ENCODE measurements at places on chromosomes 5 and 9.

- no peak for DNase-seq
Measured at GRCh38 chr9:14033067-14033466, 280.9 kb downstream of the NFIB start.

GRCh38 chr5:63743096-63743798, 219.0 kb downstream of the HTR1A start:
- no peak for DNase-seq

- no peak for DNase-seq
Measured at GRCh38 chr9:136517950-136518349, 27.9 kb downstream of the NOTCH1 start.

- DNase-seq, result no peak
Measured at GRCh38 chr9:5799314-5799713, 33.6 kb downstream of the ERMP1 start.

DNA sequence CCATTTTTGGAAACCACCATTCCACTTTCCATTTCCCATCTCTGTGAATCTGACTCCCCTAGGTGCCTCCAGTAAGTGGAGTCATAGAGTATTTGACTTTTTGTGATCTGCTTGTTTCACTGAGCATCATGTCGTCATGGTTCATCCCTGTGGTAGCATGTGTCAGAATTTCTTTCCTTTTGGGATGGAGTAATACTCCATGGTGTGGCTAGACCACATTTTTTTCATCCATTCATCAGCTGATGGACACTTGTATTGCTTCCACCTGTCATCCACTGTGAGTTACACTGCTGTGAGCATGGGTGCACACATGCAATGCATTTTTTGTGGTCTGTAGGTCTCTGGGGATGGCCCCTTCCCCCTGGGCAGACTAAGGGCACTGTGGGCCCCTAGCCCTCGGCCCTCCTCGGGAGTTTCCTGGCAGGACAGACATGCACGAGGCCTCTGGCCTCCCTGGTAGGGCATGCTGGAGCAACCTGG, 115.9 kb downstream of the GADD45G start:
- DNase-seq, result no peak

DNA sequence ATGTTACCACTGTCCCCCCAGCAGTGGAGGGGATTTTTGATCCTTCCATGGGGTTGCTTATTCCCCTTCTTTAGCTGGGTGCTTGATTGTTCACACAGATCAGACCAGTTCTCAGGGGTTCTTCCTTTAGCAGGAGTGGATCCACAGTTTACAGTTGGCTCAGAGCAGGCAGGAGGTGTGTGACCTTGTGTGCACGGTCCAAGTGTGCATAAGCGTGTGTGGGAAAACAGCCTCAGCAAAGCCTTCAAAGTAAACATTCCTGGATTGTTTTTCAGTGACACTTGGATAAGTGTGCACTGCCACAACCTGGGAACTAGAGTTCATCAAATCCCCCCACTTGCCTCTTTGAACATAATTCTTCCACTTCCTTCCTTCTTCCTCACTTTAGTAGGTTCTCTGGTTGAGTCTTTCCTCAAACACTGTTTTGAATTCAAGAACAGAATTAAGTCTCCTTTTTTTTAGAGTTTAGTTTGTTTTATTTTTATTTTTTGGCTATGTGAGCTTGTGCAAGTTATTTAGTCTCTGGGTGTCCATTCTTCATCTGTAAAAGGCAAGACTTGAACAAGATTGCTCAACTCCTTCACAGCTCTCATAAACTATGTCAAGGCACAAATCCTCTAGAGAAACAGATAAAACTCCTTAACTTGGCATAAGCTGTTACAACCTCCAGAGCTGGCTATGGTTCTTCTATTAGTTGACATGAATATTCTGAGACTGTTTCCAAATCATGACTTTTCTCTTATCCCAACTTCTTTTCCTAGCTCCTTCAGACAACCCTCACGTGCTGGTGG, 78.0 kb downstream of the OSMR start:
- no peak for DNase-seq

DNA sequence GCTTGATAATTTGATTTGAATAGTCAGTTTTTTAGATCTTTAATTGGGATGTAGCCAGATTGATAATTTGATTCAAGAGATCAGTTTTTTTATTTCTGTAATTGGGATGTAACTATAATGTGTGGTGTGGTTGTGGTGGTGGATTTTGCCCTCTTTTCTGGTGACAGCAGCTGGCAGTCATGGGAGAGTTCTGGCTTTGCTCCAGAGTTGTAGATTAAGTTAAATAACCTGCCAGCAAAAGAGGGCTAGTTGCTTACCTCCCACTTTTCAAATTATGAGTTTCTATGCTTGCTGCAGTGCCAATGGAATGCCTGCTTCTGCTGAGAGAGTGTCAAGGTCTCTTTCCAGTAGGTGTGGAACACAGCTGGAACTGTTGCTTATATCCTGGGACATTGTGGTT, 315.1 kb downstream of the CCDC171 start:
- no peak for DNase-seq

- DNase-seq, result no peak
Measured at GRCh38 chr5:579211-579610, 32.9 kb upstream of the CEP72 start.

DNA sequence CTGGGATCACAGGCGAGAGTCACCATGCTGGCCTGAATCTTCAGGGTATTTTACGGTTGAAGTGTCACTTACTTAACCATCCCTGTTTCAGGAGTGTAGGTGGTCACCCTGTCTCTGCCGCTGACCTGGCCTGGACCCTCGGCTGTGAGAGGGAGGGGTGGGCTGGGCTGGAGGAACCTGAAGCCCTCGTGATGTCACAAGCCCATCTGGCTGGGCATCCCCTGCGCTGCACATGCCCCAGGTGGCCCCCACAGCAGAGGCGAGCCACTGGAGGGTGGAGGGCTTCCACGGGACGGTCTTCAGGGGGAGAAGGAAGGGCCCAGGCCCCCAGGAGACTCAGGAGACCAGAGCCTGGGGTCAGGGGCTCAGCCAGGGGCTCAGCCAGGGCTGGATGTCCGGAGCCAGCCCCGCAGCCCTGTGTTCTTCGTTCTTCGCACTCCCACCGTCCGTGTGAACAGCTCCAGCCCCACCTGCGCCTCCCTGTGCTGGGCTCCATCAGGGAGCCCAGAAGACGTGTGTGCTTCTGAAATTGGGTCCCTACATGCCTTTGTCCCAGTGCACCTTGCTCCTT, 7.6 kb upstream of the AHRR start:
- no peak for DNase-seq

- DNase-seq, result no peak
Measured at GRCh38 chr5:37844009-37844408, 4.2 kb upstream of the GDNF start.

GRCh38 chr5:113574417-113574816, 60.9 kb downstream of the YTHDC2 start:
- no peak for DNase-seq

GRCh38 chr9:20394969-20395368, 227.3 kb downstream of the MLLT3 start:
- DNase-seq, result no peak

DNA sequence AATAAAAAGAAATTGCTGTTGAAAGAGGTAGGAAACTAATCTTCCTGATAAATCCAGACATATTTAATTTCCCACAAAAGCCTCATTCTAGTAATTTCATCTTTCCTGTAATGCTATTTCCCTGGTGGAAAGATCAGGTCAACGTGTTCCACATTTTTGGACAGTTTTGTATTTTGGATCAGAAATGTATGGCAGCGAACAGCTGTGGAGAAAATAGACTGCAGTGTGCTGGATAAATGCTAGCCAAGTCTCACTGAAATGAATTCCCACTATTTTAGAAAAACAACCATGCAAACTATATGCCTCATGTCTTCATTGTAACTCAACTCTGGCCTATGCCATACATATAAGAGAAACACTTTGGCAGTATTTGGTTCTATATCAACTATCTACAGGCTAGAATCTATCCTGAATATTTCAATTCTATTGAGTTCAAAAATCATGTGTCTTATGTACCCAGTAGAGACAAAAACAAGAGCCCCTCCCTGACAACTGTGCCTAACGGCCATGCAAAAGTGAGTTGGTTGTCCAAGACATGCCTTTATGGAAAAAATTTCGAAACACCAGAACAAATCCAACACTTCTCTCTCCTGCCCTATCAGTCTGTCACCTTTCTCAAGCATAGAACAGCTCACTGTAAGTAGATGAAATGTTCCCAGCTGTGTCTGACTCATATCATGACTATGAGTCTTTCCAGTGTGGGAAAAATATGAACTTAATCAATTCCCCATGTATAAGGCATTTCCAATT, 191.3 kb upstream of the NREP start:
- no peak for DNase-seq

GRCh38 chr5:24475101-24475500, 169.7 kb downstream of the CDH10 start:
- no peak for DNase-seq

GRCh38 chr5:114363837-114364236, 2.0 kb downstream of the KCNN2 start:
- no peak for DNase-seq

GRCh38 chr5:151040211-151040747, 19.9 kb downstream of the GPX3 start:
- no peak for DNase-seq

- no peak for DNase-seq
Measured at GRCh38 chr9:134943836-134944235, 26.1 kb upstream of the FCN1 start.

- DNase-seq, result no peak
Measured at GRCh38 chr9:6096821-6097220, 81.4 kb upstream of the RANBP6 start.

DNA sequence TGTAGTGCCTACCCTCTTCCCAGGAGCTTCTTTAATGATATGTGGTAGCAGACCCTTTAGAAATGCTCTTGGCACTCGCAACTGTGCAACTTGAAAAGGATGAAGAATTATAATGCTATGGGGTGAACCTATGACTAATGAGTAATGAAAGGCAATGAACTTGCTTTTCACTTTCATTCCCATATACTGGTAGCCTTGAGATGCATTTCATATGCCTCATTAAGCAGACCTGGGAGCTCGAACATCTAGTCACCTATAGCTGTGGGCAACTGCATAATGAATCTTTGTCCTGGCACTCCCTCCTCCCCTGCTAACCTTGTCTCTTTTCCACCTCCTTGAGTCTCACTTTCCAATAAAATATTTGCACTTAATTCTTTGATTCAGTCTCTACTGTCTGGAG, 605.9 kb upstream of the DAB2 start:
- DNase-seq, result no peak

GRCh38 chr5:172896465-172896864, 62.4 kb downstream of the ERGIC1 start:
- DNase-seq, result no peak

- no peak for DNase-seq
Measured at GRCh38 chr5:177540438-177540837, 13.9 kb downstream of the FAM193B start.

DNA sequence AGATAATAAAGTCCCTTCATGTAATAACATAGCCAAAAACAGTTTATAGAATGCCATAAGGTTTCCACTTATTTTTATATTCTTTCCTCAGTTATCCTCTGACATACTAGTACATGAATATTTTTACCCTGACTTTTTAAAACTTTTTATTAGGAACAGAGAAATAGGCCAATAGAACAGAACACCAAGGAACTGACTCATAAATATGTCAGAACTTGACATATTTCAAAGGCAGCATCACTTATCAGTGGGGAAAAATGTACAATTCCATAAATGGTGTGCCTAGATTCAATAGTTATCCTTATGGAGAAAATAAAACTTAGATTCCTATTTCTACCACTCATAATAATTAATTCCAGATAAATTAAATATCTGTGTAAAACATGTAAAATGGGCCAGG, 9.4 kb downstream of the STARD4 start:
- no peak for DNase-seq

DNA sequence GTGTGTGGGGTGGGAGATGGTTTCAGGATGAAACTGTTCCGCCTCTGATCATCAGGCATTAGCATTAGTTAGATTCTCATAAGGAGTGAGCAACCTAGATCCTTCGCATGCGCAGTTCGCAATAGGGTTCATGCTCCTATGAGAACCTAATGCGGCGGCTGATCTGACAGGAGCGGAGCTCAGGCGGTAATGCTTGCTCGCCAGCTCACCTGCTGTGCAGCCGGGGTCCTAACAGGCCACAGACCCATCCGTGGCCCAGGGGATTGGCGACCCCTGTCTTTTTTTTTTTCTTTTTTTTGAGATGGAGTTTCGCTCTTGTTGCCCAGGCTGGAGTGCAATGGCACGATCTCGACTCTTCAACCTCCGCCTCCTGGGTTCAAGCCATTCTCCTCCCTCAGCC, 119.1 kb downstream of the KCNIP1 start:
- DNase-seq, result no peak

DNA sequence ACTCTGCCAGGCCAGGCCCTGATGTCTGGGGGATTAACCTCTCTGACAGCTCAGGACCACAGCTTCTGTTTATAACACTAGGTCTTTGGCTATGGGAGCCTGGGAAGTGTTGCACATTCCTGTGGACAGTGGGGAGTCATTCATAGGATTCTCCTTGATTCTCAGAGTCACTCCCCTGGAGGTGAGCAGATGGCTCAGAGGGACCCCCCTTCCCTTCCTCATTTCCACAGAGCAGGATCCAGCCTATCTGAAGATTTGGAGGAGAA, 60.2 kb downstream of the NRG2 start:
- no peak for DNase-seq
